ENCODE measurements at places on chromosomes 16 and 17. TPM values are rescaled to one million over a fixed set of nuclear protein-coding genes. Genes with fewer than 3 reads are reported as not detected.

GRCh38 chr16:69865701-69866100 lies 85.4 kb upstream of the CLEC18A start:
- no peak for DNase-seq
- H3K27me3 ChIP-seq, result no peaks in the 10 kb centered on the region
- no peak overlapping the region for H3K27ac ChIP-seq
- H3K36me3 ChIP-seq, result peaks cover 4% of the 10 kb centered on the region
- H3K4me3 ChIP-seq, result no peak overlapping the region
- no peaks in the 10 kb centered on the region for H3K4me1 ChIP-seq

DNA sequence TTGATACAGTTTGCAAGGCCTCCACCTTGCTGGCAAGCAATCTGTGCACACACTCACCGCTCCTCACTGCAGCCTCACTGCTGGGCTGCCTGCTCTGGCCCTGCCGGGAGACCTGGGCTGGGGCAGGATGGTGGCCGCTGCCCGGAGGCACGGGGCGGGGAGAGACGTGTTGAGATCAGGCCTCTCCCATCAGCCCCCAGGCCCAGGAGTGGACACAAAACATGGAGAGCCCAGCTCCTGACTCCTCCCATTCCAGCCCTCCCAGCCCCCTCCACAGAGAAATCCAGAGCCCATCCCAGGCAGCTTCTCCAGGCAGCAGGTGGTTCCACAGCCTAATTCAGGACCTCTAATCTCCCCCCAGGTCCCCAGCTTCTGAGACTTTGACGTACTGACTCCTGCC lies 23.1 kb upstream of the RPL38 start:
- H3K27ac ChIP-seq, result no peak overlapping the region
- no peak for DNase-seq
- H3K4me3 ChIP-seq, result no peak overlapping the region
- H3K36me3 ChIP-seq, result no peaks in the 10 kb centered on the region
- H3K27me3 ChIP-seq, result peaks cover 5% of the 10 kb centered on the region

DNA sequence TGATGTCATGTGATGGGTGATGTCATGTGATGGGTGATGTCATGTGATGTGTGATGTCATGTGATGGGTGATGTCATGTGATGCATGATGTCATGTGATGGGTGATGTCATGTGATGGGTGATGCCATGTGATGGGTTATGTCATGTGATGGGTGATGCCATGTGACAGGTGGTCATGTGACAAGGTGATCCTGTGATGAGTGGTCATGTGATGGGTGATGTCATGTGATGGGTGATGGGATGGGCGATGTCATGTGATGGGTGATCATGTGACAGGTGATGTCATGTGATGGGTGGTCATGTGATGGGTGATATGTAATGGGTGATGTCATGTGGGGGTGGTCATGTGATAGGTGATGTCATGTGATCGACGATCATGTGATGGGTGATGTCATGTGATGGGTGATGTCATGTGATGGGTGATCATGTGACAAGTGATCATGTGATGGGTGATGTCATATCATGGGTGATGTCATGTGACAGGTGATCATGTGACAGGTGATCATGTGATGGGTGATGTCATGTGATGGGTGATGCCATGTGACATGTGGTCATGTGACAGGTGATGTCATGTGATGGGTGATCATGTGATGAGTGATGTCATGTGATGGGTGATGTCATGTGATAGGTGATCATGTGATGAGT lies 17.2 kb downstream of the CD300LB start:
- H3K4me3 ChIP-seq, result peak overlapping the region; percentile 68
- peak overlapping the region; percentile 94 for H3K27ac ChIP-seq
- DNase-seq, result peak; percentile 62
- H3K36me3 ChIP-seq, result peaks cover 11% of the 10 kb centered on the region

DNA sequence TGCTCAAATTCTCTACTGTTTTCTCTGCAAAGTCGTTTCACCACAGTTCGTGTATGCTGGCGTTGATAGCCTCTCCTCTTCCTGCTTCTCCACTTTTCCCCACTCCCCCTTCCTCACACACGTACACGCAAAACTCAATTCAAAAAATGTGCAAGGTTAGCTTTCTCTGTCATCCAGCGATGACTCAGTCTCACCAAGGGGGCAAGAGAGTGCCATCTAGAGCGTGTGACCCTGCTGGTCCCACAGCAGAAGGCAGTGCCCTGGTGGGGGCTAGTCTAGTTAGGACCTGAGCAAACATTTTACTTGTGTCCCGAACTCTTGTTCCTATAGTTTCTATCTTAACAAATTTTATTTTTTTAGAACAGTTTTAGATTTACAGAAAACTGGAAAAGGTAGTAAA lies 121.2 kb upstream of the CHMP6 start:
- peaks cover 91% of the 10 kb centered on the region for H3K4me1 ChIP-seq
- H3K36me3 ChIP-seq, result peaks cover 50% of the 10 kb centered on the region

GRCh38 chr17:76696763-76697701 lies 13.7 kb downstream of the MXRA7 start:
- peaks cover 30% of the 10 kb centered on the region for H3K4me1 ChIP-seq
- no peak overlapping the region for H3K27ac ChIP-seq
- no peaks in the 10 kb centered on the region for H3K27me3 ChIP-seq
- no peaks in the 10 kb centered on the region for H3K36me3 ChIP-seq

The ATAD5 gene
- 27.1 TPM for total RNA-seq

The G6PC1 gene
- not detected for total RNA-seq

The SHISA9 gene
- 0.04 TPM for total RNA-seq

The NLRC3 gene
- 98.7 TPM for total RNA-seq

The HASPIN gene
- 31.2 TPM for total RNA-seq

Measured in activated CD4-positive, alpha-beta T cell treated with anti-CD3 and anti-CD28 coated beads, Interleukin-2, amount 10 ng/mL, durations not matched to agents 7 days and 5 days (primary cell).